ENCODE measurements at places on chromosomes 4 and X.

DNA sequence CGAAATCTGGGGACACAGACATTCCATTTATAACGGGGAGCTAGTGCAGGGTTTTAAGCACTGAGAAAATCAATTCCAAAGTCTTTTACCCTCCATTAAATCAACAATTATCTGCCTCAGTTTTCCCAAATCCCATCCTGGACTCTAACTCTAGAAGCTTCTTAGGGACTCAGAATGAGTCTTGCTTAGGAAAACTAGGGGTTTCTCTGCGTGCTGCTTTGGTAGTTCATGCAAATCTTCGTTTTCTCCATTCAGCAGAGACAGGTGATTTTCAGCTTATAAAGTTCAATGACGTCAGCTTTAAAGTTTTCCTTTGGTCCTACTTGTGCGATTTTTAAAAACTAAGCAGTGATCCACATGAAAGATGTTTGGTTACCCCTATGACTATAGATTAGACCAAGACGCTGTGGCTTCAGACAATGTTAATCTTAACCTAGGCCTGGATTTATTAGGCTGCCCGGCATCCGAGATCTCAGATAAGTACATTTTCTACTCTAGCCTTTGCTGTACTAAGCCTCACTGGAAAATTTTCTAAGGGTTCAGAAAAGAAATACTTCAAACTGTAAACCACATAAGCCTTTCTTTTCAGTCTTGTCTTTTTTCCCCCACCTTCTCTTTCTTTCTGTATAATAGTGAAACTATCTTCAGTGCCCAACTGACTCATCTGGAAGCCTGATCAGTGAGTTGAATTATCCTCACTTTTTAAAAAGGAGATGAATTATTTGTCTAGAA lies 121.4 kb upstream of the GATB start:
- no peak for DNase-seq

GRCh38 chr4:38990241-38990640 lies 42.0 kb downstream of the TMEM156 start:
- DNase-seq = no peak

DNA sequence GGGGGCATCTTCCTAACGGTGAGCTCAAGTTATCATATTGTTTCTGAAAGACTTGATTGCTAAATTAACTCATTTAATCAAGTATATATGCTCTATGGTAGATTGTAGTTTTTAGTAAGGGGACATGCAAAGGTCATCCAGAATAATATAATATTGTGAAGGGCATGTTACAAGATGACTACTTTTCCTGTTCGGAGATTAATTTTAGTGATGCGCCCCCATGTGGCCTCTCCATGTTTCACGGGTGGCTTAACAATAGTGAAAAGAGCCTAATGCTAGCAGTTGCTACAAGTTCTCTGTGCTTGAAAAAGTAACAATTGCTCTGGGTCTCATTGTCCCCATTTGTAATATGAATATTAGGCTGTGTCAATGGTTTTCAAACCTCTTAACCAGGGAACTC lies 12.2 kb downstream of the SMPX start:
- DNase-seq = peak; percentile 2

DNA sequence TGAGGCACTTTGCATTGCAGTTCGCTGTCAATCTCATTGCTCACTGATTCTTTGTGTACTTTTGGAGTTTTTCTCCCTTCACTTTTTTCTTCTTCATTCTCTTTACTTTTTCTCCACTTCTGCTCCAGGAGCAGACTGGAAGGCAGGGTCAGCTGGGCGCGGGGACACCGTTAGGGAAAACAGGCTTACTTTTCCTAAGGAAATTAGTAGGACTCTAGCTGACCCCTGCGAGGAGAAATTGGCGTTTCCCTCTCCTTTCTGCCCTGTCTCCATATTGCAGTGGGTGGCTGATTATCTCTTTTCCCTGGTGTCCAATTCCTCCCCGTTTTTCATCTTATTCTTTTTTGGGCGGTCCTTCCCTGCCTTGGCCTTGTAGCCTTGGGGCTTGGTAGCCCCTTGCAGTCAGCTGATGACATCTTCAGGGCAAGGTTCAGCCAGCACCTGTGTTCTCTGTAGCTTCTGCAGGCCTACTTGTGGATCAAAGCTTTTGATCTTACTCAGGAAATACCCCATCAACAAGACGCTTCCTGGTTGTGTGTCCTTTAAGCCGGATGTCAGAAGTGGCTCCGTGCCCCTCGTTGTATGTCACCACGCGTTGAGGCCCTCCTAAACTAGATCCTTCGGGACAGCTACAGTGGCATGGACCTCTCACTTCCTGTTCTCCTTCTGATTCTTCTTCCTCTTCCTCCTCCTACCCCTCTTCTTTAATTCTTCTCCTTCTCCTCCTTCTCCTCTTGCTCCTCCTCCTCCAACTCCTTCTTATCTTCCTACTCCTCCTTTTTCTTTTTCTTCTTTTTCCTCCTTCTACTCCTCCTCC lies 36.1 kb downstream of the NBDY start:
- no peak for DNase-seq

GRCh38 chr4:169275180-169275579 lies 4.4 kb upstream of the SH3RF1 start:
- DNase-seq = no peak

DNA sequence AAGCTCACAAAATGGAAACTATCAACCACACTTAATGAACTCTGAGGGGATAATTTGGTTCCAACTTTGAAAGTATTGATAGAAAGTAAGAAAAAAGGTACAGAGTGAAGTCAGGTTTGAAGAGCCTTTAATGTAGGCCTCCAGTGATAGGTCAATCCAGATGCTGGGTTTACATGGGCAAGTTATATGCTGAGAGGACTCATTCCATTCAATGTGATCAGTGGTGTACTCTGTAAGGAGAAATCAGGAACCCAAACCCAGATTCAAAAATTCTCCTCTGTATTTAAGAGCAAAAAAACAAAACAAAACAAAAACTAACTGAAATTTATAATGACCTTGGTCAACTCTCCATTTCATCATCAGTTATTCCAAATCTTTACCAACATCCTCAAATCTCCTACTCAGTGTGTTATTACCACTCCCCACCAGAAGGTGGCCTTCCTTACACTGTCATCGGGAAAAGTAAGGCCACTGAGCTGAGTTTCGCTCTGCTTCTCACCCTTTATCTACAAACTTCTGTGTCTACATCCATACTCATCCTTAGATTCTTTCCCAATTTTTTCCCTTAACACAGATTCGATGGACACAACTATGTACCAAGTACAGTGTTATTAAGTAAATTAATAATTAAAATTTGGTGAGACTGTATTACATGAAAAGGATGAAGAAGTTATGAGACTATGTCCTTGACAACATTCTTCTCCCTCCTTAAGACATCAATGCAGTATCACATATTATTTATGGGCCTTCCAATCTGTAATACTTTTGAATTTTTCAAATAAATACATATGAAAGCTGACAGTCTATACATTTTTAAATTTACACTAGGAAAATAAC lies 88.3 kb downstream of the ZAR1 start:
- DNase-seq = peak; percentile 23

Data from NCI-H1930 (cell line).